ENCODE measurements at places on chromosomes 5 and 9.

DNA sequence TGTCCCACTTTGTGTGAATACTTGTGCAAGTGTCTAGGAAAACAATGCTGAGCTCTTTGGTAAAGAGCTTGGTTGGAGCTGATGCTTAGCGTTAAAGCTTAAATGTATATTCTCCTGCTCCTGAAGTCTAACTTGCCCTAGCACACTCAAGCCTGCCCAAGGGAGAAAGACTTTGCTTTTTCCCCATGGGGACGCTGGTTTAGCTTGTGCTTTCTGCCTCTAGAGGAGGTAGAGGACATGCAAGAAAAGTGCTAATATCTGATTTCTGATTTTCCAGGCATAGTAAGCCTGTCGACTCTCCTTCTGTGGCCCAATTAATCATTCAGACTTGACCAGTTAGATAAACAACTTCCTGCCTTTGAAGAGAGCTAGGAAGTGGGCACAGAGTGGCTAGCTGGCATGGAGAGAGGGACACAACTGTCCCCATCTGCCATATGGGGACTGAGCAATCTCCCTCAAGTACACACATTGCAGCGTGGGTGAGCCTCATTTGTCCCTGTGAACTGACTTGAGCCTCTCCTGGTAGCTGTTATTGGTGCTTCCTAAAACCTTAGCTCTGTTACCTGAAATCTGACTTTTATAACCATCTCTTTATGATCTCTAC lies 348.4 kb downstream of the BRINP1 start:
- no peak for DNase-seq

- no peak for DNase-seq
Measured at GRCh38 chr5:117246424-117246823, 671.8 kb upstream of the SEMA6A start.

DNA sequence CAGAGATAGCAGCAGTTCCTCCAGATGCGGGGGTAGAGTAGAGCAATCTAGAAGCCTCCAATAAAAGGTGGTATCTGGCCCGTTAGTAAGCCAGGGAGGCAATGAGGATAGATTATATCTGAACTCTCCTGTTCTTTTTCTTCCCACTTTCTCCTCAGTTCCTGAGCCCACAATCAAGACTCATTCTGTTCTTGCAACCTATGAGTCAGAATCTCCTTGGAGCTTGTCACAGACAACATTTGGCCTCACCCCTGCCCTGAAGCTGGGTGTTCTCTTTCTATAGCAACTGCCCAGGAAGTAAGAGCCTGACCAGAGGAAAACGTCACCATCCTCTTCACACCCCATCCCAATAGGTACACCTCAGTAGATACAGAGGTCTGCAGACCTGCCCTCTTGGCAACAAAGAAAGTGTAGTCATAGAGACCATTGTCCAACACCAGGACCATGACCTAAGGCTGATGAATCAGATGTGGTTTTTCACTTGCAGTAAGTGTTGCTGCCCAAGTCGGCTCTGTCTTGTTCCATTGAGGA lies 76.3 kb upstream of the PCA3 start:
- DNase-seq: peak; percentile 77

DNA sequence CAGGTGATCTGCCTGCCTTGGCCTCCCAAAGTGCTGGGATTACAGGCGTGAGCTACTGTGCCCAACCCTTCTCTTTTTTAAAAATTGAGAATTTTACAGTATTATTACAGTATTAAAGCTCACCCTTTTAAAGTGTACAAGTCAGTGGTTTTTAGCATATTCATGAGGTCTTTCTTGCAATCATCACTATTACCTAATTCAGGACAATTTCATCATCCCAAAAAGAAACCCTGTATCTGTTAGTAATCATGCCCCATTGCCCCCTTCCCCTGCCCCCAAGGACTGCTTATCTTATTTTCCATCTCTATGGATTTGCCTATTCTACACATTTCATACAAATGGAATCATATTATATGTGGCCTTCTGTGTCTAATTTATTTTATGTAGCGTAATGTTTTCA lies 22.6 kb upstream of the MEGF9 start:
- DNase-seq: no peak

DNA sequence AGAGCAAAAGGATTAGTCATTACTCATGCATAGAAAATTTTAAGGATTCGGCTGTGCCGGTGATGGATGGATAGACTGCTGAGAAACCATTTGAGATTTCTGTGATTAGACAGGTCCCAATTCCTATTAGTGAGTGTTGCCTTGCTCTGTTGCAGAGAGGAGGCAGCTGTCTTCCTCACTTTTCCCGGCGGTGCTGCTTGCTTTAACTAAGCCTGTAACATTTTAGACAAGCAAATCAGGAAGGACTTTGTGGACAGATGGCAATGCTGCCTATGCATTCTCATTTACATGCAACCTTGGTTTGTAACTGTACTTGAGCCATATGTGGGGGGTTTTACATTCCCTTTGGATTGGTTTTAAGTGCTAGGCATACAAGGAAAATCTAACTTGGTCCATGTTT lies 1176.3 kb downstream of the CDH18 start:
- DNase-seq: no peak

DNA sequence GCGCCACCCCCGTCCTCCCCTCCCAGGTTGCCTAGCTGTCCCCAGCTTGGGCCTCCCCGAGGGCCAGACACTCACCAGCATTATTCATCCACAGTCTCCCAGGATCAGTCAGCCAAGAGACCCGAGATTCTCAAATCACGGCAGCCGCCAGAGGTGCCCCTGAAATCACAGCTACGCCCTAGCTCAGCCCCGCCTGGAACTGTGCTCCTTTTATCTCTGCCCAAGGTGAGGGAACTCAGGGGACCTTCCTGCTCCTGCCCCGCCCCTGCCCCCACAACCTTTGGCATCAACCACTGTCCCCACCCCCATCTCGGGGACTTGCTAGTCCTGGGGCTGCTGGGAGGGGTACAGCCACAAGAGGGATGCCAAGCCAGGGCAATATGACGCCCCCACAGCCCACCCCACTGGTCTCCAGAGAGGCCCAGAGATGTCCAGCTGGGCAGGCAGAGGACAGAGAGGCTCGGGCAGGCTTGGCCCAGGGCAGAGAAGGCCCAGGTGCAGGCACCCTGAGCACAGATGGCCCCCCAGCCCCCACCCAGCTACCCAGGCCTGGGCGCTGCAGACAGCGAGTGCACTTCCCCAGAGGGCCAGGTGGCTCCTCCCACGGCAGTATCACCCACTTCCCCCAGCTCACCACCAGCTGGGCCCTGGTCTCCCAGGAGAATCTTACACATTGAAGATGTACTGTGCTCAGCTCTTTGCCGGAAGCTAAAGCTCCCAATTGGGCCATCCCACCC lies at the start of gene FUT7:
Gene FUT7, minus strand, starts transcription at position 185 of the 737 bp plus-strand sequence. Its CDS starts 97 bp downstream, at position 88.
- DNase-seq: no peak

DNA sequence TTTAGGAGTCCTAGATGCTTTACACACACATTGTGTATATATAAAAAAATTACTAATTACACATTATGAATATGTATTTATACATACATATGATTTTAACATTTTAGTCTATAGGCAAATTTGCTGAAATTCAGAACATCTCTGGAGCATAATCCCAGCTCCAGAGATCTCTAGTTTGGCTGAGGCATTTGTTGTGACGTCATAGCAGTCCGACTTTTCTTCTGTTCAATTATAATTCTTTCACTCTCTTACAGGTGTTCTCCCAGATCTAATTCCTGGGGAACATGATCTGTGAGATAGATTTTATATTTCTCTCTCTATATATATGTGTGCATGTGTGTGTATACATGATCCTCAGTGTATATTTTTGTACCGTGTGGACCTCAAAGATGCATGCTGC lies 1876.2 kb downstream of the EFNA5 start:
- DNase-seq: no peak

GRCh38 chr9:131657456-131657855 lies 82.4 kb downstream of the RAPGEF1 start:
- DNase-seq: no peak

DNA sequence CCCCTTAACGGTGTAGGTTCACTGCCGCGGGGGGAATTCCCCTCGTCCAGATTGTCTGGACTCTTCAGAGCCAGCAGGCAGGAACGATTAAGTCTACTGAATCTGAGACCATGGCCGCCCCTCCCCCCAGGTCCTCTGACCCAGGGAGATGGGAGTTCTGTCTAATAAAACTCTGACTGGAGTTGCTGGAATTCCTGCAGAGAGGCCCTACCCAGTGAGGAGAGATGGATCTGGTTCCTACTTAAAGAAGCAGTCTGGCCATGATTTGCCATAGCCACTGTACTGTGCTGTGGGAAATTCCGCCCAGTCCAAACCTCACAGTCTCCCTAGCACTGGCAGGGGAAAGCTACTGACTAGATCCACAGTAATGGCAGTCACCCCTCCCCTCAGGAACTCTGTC lies 237.7 kb upstream of the RASA1 start:
- DNase-seq: no peak

DNA sequence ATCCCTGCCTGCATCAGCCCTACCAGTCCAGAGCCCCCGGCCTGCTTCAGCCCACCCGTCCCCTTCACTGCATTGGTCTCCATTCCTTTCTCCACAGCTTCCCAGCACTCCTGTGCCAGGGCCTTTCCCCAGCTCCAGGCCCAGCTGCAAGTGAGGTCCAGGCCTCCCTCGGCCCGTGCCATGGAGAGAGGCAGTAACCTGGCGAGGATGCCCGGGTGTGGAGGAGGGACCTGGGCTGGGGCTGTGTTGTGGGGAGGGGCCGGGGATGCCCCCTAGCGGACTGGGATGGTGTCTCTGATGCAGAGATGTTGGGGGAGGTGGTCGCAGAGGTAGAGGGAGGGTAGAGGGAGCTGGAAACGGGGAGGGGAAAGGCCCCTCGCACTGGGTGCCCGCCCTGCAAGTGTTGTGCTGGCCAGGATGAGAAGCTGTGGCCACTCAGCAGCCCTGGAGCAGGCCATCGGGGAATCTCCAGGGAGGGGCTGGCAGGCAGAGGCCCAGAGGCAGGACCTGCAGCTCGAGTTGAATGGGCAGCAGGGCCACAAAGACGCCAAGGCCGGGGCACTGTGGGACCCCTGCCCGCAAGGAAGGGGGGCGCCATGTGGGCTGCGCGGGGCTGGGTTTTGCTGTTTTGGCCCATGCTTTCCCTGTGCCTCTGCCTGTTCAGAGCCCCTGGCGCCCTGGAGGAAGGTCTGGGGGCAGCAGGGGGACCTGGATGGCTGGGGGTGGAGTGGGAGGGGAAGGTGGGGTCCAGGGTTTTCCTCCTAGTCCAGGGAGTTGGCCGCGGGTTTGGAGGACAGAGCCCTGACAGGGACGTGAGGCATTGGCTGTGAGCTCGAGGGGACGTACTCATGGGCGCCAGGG lies 26.0 kb upstream of the NKD2 start:
- no peak for DNase-seq

DNA sequence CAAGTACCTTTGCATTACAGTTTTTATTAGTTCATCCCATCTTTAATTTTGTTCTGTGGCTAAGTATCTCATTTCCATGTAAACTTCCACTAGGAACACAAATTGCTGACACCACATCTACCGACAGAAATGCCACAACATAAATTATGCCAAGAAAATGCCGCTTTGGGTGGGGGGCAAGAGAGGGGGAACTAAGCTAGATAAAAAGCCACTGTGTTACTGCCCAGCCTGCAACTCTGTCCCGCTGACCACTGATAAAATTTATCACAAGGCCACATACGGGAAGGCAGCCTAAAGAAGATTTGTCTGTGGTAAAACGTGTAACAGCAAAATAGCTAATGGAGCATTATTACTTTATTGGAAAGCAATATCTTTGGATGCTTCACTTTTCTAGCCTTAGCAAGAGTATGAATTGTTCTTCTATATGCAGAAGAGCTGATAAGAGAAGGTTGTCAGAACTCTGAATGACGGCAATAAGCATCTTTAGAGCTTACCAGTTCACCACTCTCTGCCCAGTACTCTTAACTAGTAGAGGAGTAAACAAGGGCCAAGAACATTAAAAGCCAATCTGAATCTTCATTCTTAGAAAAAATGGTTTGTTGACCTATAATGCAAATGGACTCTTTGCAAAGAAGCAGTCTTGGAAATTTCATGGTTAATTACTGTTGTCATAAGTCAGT lies 172.2 kb upstream of the MEF2C start:
- DNase-seq: no peak

GRCh38 chr5:51479840-51480239 lies 96.6 kb downstream of the ISL1 start:
- DNase-seq: no peak

DNA sequence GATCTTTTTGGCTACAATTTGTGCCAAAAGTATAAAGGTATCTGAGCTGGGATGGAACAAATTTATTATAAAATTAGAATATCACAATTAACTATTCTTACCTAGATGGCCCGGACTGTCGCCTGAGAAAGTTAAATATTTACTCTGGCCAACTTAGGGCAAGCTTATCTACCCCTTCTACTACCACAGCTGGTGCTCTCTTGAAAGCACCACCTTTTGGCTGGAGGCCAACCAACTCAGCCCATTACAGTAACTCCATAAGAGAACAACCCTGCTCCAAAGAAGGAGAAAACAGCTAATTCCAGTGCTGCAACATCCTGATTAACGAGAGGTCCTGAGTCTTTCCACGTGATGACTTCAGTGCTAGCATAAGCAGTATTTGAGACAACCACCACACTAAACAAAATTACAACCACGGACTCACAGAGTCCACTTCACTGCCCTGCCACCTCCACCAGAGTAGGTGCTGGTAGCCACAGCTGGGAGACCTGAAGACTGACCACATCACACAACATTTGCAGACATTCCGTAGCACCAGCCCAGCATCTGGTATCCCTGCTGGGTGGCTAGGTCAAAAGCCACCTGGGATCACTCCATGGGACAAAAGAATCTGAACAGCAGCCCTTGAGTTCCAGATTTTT lies 43.2 kb downstream of the RGMB start:
- DNase-seq: no peak

DNA sequence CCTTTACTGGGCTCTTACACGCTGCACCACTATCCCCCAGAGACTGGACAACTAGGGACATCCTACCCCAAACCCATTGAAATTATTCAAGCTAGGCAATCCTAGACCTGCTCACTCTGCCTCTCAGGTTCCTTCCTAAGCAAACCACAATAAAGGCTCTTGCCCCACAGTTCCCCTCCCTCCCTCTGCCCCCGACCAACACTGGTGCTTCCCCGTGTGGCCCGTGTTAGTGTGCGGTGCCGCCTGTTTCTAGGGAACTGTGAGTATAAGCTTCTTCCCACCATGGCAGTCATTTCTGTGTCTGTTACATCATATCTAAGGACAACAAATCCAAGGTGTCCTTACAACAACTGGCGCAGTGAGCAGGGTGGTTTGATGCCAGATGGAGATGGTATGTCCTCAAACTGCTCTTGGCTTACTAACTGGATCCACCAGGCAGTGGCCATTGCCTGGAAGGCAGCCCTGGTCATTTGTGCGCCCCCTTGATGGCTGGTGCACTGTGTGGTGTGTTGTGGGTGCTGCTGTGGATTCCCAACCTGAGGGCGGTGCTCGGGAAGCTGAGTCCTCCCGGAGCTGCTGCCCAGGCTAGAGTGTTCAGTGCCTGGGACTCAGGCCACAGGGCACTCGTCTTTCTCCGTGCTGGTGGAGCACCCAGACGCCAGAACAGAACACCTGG lies 8.4 kb upstream of the MXD3 start:
- no peak for DNase-seq

Data from H54 (cell line).